ENCODE measurements at places on chromosomes 4 and X. TPM values are rescaled to one million over a fixed set of nuclear protein-coding genes. Genes with fewer than 3 reads are reported as not detected.

The EREG gene
- 0.48 TPM for polyA plus RNA-seq

GRCh38 chr4:150231107-150231770 lies 153.0 kb downstream of the DCLK2 start:
- no peak for DNase-seq

The SRPK3 gene
- 0.75 TPM for polyA plus RNA-seq

The BEND2 gene
- polyA plus RNA-seq = 0.05 TPM

The ZNF732 gene
- polyA plus RNA-seq = 0.09 TPM

DNA sequence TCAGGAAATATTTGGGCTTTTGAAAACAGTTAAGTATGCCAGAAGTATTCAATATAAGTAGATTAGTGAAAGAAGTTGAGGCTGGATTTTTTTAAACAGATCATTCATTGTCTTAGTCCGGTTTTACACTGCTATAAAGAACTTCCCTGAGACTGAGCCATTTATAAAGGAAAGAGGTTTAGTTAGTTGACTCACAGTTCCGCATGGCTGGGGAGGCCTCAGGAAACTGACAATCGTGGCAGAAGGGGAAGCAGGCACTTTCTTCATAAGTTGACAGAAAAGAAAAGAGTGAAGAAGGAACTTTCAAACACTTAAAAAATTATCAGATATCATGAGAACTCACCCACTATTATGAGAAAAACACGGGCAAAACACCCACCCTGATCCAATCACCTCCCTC lies 31.1 kb upstream of the CYLC1 start:
- DNase-seq = no peak

The MAGEA4 gene
- polyA plus RNA-seq = not detected
